ENCODE measurements at places on chromosomes 1 and 21. TPM values are rescaled to one million over a fixed set of nuclear protein-coding genes. Genes with fewer than 3 reads are reported as not detected.

GRCh38 chr1:55262822-55263221, 47.7 kb upstream of the USP24 start:
- H3K4me3 ChIP-seq = no peak overlapping the region
- no peaks in the 10 kb centered on the region for H3K4me1 ChIP-seq
- no peak for DNase-seq
- H3K27ac ChIP-seq = no peak overlapping the region
- no peaks in the 10 kb centered on the region for H3K36me3 ChIP-seq
- no peaks in the 10 kb centered on the region for H3K27me3 ChIP-seq

Gene HJV
- total RNA-seq = not detected

Gene RSPH1
- total RNA-seq = 1.2 TPM

- no peaks in the 10 kb centered on the region for H3K36me3 ChIP-seq
- H3K4me1 ChIP-seq = no peaks in the 10 kb centered on the region
- no peaks in the 10 kb centered on the region for H3K27me3 ChIP-seq
Observed at GRCh38 chr1:158329733-158330132, 1.6 kb downstream of the CD1B start.

GRCh38 chr1:228351850-228352249, 54.8 kb downstream of the TRIM11 start:
- no peaks in the 10 kb centered on the region for H3K36me3 ChIP-seq
- no peaks in the 10 kb centered on the region for H3K4me1 ChIP-seq
- H3K27ac ChIP-seq = no peak overlapping the region
- no peak overlapping the region for H3K4me3 ChIP-seq

GRCh38 chr1:56295949-56296929, 283.1 kb downstream of the PLPP3 start:
- no peak for DNase-seq
- H3K27me3 ChIP-seq = no peaks in the 10 kb centered on the region
- no peak overlapping the region for H3K4me3 ChIP-seq
- H3K36me3 ChIP-seq = no peaks in the 10 kb centered on the region
- no peak overlapping the region for H3K27ac ChIP-seq
- H3K4me1 ChIP-seq = no peaks in the 10 kb centered on the region

Gene COL6A1
- total RNA-seq = 1,404 TPM

DNA sequence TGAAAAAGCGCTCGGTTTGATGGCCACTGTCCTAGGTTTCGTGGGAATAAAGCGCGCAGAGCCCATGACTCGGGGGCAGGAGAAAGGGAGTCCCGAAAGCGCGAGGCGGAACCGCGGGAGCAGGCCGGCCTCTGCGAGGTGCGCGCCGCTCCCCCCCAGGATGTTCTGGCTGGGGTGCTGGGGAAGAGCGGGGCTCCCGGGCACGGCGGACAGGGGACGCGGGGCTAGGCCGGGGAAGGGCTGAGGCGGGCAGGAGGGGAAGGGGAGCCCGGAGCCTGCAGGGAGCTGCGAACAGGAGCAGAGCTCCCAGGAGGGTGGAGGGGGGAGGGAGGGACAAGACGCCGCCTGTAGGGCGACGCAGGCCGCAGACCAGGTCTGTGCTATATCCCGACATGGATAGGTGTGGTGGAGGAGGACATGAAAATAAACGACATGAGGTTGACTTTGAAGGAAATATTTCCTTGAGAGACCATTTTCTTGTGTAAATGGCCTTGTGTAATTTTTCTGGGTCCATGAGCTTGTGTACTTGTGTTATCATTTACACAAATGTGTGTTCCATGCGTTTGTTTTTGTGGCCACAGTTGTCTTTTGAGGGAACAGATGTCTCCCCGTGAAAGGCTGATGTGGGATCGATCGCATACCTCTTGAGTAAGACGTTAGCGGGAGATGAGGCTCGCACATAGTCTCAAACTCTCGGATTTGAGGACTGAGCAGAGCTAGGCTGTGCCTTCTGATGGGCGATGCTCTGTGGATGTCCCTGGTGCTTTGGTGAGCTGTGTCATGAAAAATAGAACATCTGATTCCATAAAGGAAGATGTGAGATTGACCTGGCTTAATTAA, 1.3 kb downstream of the PCNT start:
- no peaks in the 10 kb centered on the region for H3K27me3 ChIP-seq
- peak overlapping the region; percentile 98 for H3K27ac ChIP-seq
- H3K36me3 ChIP-seq = peaks cover 3% of the 10 kb centered on the region

Gene RBM34
- 56.4 TPM for total RNA-seq

DNA sequence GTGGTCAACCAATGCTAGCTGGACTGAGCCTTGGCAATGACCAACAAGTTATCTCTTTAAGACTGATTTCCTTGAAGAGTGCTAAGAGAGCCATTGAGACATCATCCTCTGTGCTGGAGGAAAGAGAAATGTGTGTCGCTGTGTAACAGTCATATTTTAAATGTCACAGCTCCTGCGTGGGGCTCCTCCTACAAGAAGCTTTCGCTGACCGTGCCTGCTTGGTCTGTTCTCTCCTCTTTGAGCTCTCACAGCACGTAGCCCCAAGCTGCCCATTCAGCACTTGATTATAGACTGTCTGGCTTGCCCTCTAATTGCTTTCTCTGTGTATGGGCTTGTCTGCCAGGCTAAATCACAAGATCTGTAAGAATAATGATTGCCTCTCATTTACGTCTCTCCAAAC, 221.3 kb downstream of the FOXD2 start:
- H3K4me3 ChIP-seq = no peak overlapping the region
- H3K36me3 ChIP-seq = no peaks in the 10 kb centered on the region
- H3K27ac ChIP-seq = no peak overlapping the region
- no peaks in the 10 kb centered on the region for H3K4me1 ChIP-seq
- H3K27me3 ChIP-seq = no peaks in the 10 kb centered on the region
- peak; percentile 13 for DNase-seq

DNA sequence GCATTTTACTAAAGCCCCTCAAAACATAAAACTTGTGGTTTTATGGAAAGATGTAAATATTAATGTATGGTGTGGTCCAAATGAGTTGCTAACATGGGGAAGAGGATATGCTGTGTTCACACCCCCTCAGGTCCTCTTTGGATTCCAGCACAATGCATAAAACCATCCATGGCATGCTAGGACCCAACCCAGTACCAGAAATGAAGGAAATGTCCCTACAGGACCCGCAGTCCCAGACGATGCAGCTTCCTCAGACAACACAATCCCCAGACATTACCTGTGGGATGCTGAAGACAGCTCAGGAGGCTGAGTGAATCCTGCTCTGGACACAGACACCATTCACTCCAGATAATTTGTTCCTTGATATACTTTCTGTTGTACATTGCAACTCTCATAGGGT, 202.2 kb downstream of the LBR start:
- H3K4me3 ChIP-seq = no peak overlapping the region
- no peak overlapping the region for H3K27ac ChIP-seq
- no peaks in the 10 kb centered on the region for H3K27me3 ChIP-seq
- H3K36me3 ChIP-seq = no peaks in the 10 kb centered on the region

DNA sequence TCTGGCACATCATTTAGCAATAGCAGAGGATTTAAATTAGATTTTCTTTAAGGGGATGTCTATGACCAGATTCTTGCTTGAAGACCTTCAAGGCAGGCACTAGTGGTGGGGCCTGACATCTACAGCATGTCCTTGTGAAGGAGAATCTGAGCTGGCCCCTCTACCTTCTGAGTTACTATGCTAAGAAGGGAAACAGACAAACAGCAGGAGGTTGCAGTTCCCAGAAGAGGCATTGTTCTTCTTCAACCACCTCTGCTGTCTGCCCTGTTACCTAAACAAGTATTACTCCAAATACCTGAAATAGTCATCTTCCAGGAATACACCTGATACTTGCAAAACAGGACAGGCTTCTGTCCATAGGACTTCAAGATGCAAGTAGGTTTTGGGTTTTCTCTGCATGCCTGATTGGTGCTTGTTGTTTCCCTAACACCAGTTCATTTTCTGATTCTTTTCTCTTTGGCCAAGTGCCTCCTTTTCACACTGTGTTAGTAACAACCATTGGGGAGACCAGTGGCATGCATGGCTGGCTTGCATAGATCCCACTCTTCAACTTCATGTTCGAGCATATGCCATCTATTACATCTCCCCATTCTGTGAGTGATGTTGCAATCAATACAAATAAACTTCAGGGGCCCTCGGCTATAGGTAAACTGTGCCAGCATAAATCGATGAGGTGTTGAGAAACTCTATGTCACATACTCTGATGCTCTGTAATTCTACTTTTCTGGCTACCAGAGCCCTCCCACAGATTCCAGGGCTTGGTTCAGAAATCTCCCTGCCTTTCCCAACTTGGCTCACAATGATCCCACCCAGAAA, 93.0 kb upstream of the DUSP10 start:
- H3K4me3 ChIP-seq = no peak overlapping the region
- peaks cover 19% of the 10 kb centered on the region for H3K4me1 ChIP-seq
- H3K27me3 ChIP-seq = no peaks in the 10 kb centered on the region
- no peaks in the 10 kb centered on the region for H3K36me3 ChIP-seq

Gene TLR5
- 10.2 TPM for total RNA-seq
